Cortex of kidney (tissue), 1 donor: ENCODE measurements at places on chromosomes 3 and 15.

DNA sequence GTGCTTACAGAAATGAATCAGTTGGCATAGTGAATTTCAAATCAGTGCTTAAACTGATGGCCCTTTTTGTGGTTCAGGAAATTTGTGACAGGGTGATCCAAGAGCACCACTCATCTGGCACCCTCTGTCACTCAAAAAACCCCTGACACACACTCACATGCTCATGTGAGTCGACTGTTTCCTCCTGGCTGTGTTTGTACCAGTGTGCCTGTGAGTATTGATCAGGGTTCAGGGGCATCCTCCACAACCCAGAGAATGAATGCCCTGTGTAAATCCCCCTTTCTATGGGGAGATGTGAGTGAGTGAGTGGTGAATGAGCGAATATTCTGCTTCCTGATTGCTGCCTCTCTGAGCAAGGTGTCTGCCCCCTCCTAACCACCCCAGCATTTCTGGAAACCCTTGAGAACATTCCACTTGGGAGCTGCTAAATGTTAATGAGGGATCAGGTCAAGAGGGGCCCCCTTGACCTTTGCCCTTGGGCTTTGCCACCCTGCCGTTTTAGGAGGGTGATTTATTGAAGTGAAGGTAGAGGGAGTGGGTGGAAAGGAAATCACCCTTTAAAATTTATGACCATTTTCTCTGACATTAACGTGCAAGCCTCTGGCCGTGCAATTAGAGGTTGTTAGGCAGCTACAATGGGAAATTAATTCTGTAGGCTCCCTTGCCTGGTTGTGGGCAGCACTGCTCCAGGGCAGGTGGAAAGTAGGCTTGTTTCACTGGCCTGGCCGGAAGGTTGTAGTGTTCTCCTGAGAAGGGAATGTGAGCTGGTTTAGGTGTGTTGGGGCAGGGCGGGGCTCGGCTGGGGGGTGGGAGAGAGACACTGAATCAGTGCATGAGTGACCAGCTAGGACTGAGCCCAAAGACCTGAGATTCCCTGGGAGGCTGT is 87.2 kb downstream of the SLCO3A1 start:
- no peak for DNase-seq

GRCh38 chr3:58064923-58065638 is 56.9 kb downstream of the FLNB start:
- no peak for DNase-seq

- DNase-seq = no peak
Measured at GRCh38 chr3:116188231-116188785, 257.0 kb downstream of the LSAMP start.

DNA sequence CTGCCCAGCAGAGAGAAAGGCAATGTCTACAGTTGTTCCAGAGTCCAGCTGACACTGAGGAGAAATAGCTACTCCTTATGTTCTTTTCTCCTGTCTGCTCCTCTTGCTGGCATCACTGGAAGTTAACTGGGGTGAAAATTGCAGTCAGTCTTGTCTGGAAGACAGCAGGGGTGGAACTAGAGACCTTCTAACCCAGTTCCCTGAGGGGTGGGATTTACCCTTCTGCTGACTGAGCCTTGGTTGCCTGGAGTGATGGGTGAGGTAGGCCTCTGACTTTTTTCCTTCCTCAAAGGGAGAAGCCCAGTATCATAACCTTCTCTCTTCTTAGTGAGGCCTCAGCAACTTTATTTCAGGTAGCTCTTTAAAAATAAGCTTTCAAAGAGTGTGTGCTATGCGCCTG is 16.2 kb downstream of the ZNF609 start:
- DNase-seq = no peak

DNA sequence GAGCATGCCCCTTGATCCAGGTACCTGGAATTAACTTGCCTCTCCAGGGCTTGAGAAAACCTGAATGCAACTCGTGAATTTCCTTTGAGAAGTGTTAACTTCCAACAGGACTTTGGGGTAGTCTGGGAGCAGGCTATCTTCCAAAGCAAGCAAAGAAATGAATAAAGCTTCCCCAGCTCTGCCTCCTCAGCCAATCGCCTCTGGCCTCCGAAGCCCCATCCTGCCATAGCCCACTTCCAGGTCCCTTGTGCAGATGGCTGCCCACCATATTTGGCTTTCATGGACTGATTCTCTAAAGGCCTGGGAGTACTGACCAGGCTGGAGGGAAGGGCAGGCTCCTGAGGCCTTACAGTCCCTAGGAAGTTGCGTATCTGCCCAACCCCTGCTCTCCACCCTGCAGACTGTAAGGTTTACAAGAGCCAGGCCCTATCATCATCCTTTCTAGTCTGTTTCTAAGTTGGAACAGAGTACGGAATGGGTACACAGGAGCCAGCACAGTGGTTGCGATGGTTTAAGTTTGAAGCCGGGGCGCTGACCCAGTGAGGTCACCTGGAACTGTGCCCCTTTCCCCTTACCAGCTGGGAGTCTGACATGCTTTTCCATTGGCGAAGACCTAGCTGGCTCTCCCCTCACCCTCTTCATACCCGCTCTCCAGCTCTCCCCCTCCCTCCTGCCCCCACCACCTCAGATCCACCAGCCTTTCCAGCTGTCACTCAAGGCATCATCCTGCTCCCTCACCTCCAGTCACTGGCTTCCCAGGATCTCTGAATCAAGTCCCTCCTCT is 1.1 kb upstream of the PML start:
- no peak for DNase-seq
